ENCODE measurements at places on chromosomes 16 and 17.

DNA sequence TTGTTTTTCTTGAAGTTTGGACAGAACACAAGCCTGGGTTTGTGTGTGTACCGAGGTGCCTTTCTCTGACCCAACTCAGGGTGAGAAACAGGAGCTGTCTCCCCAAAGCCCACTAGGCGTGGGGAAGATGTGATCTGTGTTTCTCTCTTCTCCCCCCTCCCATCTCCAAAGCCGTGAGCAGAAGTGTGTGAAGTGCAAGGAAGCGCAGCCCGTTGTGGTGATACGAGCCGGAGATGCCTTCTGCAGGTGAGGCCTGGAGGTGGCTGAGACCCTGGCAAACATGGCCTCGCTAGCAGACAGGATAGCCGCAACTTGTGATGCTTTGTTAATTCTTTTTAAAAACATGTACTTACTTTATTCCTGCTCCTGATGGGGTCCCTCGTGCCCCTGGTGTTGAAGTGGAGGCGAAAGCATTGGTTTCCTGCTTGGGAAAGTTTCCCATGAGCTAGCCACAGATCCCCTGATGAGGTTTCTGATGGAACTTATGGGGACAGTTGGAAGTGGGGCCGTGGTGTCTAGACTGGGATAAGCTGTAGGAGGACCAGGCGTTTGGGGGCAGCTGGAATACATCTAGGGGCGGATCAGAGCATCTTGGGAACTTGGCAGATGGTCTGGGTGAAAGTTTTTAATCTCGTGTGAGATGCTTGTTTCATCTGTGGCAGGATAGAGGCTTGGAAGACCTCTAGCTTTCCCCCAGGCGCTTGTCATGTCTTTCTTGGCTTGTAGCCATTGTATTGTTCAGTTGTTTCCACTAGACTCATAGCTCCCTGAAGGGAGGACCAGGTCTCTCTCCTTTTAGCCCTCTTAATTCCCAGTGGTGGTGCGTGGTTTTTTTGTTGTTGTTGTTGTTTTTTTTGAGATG, 893 bp downstream of the CTU2 start:
- DNase-seq, result peak; percentile 23

DNA sequence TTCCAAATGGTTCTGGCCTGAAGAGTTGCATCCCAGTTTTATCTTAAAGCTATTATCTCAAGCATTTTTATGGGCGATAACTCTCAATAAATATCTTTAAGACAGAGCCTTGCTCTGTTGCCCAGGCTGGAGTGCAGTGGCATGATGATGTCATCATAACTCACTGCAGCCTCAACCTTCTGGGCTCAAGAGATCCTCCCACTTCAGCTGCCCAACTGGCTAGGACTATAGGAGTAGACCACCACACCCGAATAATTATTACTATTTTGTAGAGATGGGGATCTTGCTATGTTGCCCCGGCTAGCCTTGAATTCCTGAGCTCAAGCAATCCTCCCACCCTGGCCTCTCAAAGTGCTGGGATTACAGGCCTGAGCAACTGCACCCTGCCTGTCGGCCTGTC, 26.1 kb upstream of the CYTH1 start:
- no peak for DNase-seq

GRCh38 chr16:12360240-12360639, 383.7 kb downstream of the SNX29 start:
- no peak for DNase-seq

DNA sequence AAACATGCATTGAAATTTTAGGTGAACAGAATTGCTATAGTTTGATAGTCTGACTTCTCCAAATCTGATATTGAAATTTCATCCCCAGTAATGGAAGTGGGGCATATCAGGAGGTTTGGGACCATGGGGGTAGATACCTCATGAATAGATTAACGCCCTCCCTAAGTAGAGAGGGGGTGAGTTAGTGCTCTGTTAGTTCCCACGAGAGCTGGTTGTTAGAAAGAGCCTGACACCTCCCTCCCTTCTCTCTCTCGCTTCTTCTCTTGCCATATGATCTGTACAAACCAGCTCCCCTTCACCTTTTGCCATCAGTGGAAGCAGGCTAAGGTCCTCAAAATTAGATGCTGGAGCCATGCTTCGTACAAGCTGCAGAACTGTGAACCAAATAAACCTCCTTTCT, 78.8 kb downstream of the BRIP1 start:
- no peak for DNase-seq

DNA sequence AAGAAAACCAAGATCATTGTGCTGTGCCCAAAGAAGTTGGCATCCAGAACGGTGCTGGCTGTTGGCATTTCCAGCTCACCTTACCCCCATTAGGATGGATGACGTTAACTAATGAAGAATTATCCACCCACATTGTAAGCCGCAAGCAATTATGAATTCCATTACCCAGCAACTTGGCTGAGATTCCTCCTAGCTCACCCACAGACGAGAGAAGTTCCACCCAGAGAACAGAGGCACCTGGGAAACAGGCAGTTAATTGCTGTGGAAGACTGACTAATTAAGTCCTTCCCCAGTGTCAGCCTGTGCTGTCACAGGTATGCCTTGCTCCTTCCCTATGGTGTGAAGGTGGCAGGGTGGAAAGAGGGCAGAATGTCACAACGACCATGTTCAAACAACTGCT, 456.2 kb upstream of the CDH5 start:
- DNase-seq, result no peak

- no peak for DNase-seq
Measured at GRCh38 chr16:13519871-13520270, 400.1 kb upstream of the ERCC4 start.

DNA sequence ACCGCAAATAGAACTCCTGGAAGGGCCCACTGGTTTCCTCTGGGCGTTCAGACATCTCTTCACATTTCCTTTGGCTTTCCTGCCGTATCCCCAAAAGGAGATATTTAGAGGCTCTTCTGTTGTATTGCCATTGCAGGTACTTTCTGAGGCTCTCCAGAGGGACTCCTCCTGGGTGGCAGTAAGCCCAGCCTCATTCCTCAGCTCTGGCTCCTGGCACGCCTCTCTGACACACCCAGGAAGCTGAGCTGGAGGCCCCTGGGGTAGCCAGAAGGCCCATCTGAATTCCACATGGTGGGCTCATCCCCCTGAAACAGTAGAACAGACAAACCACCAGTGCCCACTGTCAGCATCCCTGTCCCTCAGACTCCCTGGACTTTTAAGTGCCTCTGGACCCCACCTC, 206.7 kb downstream of the PARN start:
- DNase-seq, result peak; percentile 37

DNA sequence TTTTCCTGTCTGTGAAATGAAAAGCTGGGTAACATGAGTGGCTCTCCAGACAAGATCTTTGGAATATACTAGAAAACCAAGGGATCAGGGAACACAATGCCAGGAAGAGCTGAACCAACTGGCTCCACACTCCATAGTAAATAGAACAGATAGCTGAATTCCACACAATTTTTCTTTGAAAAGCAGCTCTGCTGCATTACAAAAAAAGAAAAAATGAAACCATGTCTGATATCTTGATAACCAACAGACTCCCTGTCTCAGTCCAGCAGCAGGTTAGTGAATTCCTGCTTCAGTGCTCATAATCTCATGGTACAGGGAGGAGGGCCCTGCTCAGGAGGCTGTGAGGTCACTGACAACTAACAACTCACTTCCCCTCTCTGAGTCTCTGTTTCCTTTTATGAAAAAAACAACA, 97.1 kb downstream of the CDH11 start:
- peak; percentile 88 for DNase-seq

Measured in NCI-H226 (cell line).